Immature natural killer cell (primary cell): ENCODE measurements at places on chromosomes 13 and 19. TPM values are rescaled to one million over a fixed set of nuclear protein-coding genes. Genes with fewer than 3 reads are reported as not detected.

Gene PROZ
- not detected for polyA plus RNA-seq

Gene VN1R2
- polyA plus RNA-seq = not detected

Gene MBD3L2
- not detected for polyA plus RNA-seq

Gene CCDC70
- polyA plus RNA-seq = not detected

Gene MEIS3
- not detected for polyA plus RNA-seq

Gene CD33
- polyA plus RNA-seq = 17.4 TPM

Gene RFC3
- 3.0 TPM for polyA plus RNA-seq

Gene SAFB
- polyA plus RNA-seq = 103 TPM

Gene PCP2
- polyA plus RNA-seq = 0.58 TPM

Gene ECSIT
- polyA plus RNA-seq = 26.2 TPM

Gene ZNF85
- 7.5 TPM for polyA plus RNA-seq

Gene OR7A5
- not detected for polyA plus RNA-seq

Gene SUPT5H
- 30.5 TPM for polyA plus RNA-seq

Gene RNF17
- polyA plus RNA-seq = not detected

Gene FPR1
- polyA plus RNA-seq = 1.8 TPM

Gene FBXO27
- 0.48 TPM for polyA plus RNA-seq

Gene ATP12A
- polyA plus RNA-seq = not detected

Gene EDNRB
- polyA plus RNA-seq = not detected

Gene HAUS5
- polyA plus RNA-seq = 6.0 TPM

Gene KCNRG
- not detected for polyA plus RNA-seq

Gene HTR2A
- not detected for polyA plus RNA-seq

Gene SBK3
- not detected for polyA plus RNA-seq

Gene ZNF728
- not detected for polyA plus RNA-seq

Gene C1QTNF9B
- not detected for polyA plus RNA-seq

DNA sequence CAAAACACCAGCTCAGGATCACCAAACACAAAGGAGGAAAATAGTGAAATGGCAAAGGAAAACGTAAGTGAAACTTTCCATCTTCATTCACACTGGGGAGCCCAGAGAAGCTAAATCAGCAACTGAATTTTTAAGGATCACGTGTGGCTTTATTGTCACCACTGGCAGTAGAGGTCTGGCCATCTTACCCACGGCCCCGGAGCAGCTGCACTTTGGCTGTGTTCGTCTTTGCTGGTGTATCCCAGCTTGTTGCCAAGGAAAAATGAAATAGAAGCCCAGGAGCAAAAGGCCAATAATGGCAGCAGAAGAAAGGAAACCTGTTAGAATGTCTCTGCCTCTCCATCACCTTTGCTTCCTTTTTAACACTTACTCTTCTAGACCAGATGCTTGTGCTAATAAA, 274.7 kb downstream of the FOXO1 start:
- no peak for DNase-seq

- no peak for DNase-seq
These were observed 15.1 kb downstream of the CRTC1 start for GRCh38 chr19:18698321-18699167.

DNA sequence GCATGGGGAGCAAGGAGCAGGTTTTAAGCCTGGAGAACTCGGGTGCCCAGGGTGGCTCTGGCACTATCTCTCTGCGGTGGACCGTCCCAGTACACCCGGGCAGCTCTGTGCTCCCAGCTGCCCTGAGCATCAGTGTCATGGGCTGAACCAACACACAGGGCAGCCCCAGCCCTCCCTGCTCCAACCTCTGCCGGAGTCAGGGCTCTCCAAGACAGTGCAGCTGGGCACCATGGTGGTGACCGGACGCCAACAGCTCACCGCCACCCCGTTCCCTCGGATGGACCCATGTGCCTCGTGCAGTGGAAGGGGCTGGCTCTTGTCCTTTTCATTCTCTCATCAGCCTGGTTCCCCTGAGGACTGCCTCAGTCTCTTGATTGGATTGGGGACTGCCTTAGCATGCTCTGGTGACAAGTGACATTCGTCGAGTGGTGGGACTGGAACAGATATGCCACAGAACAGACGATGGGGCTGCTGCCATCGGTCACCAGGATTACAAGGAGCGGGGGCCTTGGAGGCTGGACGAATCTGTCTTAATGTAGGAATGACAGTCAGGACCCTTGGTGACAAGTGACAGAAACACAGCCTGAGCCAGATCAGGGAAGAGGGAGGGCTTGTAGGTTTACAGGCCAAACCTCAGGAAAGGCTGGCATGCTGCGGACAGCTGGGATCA, 25.7 kb upstream of the VSTM2B start:
- DNase-seq = no peak

DNA sequence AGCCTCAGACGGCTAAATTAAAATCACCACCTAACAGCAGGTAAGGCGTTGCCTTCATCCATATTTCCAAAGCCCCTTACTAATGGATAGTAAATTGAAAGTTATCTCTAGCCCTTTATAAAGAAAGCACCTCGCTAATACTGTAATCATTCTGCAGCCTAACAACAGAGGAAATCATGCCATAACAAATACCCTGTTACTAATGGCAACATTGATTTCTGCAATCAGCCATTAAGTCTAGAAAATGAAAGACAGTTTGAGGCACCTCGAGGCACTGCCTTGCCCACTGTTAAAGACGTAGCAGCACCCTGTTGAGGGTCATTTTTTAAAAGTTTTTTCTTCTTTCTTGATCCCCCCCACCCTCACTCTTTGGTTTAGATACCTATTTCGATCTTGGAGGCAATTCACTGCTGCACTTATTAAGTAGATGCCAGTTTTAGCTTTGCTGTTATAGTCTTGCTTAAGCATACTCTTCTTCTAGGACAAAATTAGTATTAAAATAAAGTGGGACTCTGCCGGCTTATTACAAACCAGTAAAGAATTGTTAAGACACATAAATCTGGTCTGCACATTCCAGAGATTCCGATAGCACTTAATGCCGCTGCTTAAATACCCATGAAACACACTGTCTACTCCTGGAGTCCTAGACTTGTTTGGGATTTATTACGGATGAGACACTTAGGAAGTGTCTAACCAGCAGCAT, 74.8 kb downstream of the ZNF536 start:
- no peak for DNase-seq

GRCh38 chr19:5247957-5248705, 92.5 kb downstream of the PTPRS start:
- no peak for DNase-seq

- DNase-seq = no peak
These were observed 2.2 kb upstream of the ADM5 start for GRCh38 chr19:49687150-49687549.

- no peak for DNase-seq
These were observed 16.2 kb downstream of the KRTDAP start for GRCh38 chr19:35474104-35474503.

DNA sequence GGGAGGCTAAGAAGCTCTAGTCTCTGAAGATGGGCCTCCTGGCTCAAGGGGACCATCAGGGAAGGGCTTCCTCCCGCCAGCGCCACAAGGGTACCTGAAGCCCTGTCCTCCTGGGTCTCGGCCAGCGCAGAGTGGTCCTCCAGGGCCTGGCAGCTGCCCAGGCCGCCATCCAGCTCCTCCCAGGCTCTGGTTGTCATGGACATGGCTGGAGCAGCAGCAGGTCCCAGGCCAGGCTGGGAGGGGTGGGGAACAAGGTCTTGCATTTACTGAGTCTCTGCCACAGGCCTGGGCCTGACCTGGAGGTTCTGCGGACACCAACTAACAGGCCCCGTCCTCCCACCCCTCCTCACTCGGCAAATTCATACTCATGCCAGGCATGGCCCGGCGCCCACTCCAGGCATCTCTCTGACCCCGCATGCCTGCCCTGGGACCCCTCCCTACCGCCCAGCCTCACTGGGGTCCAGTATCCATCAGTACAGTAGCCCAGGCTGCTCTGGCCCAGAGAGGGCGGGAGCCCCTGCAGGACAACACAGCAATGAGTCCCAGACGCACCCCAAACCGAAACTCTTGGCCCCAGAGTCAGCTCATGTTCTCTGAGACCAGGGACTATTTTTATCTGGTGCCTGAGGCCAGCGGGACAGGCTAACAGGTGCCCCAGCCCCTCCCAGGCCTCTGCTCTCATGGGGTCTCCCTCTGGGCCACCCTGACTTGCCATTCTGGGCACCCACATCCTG, 938 bp downstream of the JSRP1 start:
- no peak for DNase-seq

GRCh38 chr19:45768984-45769782, at the start of gene SIX5:
Gene SIX5, minus strand, starts transcription at chr19:45769252. Its CDS starts 408 bp downstream, at chr19:45768844.
- peak; percentile 97 for DNase-seq

DNA sequence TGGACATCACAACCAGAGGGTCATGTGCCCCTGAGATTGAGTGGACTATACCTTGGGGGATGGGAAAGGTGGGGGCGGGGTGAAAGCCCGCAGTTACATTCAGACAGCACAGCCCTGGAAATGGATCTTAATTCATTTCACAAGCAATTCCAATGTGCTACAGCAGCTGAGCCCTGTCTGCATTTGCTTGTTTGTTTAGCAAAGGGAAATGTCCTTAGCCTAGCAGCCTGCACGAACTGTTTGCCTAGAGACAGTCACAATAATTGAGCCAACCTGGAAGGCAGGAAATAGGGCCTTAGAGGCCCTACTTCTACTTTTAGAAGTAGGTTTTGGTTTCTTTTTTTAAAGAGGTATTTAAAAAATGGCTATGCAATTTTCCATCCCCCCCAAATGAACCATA, 177.3 kb upstream of the KL start:
- DNase-seq = no peak

- no peak for DNase-seq
These were observed 700 bp downstream of the ZNF816 start for GRCh38 chr19:52961981-52962380.

DNA sequence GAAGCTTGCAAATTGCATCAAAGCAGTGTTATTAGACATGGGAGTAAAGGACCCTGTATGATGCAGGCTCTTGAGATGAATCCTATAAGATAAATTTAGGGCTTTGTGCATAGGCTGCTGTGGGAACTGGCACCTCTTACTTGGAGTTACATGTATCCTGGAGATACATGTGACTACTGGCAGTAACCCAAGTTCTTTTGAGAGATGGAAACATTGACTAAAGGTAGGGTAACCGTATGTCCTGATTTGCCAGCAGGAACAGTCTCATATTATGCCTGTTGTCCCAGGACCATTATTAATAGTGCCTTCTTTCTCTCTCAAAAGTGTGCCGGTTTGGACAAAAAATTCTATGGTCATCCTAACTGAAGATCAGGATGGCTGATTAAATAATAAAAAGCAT, 195.4 kb downstream of the LACC1 start:
- no peak for DNase-seq

GRCh38 chr13:32059511-32059984, 28.0 kb downstream of the FRY start:
- DNase-seq = no peak

DNA sequence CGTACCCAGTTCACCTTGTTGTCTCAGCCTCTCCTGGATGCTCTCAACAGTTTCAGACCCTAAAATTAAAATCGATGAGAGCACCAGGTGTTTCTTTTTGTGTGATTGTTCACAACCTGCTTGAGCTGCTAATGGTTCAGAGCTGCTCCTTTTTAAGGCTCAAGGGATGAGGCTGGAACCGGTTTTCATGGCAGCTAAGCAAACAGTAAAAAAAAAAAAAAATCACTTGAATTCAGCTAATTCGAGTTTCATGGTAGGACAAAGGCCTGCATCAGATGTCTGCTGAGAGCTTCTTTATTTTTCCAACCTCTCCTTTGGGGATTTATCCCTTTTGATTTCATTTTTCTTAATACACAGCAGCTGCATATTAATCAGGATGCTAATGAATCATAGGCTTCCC, 6.5 kb downstream of the SYCE2 start:
- DNase-seq = no peak

GRCh38 chr13:27635266-27635665, 13.6 kb downstream of the POLR1D start:
- no peak for DNase-seq

GRCh38 chr13:25881971-25882451, 169.8 kb downstream of the SHISA2 start:
- no peak for DNase-seq

DNA sequence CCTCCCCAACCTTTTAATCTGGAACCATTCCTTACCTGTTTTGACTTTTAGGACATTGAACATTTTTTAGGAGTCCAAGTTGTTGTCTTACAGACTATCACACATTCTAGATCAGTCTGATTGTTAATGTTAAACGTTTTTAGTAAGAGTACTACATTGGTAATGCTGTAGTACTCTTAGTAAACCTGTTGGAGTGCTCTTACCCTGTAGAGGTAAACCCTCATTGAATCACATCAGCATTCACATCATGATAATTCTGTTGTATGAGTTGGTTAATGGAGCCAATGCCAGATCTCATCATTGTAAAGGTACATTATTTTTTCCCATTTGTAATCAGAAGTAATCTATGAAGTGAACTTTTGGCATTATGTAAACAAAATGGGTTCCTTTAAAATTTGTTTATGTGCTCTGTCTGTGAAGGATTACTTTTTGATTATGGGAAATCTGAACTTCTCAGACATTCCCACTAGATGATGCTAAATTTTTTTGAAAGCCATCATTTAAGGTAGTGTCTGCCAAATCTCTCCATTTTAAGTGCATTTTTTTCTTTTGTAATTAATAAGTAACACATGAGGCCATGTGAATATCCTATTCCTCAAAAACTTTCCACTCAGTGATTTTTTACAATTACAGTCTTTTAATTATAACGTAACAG, 55.2 kb downstream of the VWA8 start:
- no peak for DNase-seq

GRCh38 chr13:102907886-102908515, 62.2 kb downstream of the ERCC5 start:
- no peak for DNase-seq

GRCh38 chr13:46473806-46474205, 79.2 kb upstream of the LRCH1 start:
- no peak for DNase-seq

- no peak for DNase-seq
These were observed 542.1 kb downstream of the SLITRK1 start for GRCh38 chr13:83340170-83340569.

DNA sequence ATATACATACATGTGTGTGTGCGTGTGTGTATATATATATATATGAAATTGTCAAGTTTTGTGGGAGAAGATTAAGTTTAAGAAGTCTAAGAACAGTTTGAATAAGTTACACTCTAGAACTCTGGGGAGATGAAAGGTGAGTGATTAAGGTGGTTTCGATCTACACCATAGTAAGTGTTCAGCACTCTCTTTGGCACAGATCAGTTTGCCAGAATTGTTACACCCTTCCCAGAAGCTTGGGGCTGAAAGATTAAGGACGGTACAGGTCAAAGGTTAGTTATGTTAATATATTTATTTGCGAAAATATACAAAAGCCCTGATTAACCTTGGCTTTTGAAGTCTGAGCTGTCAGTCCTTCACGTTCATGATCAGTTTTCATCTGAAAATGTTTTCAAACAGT, 309.1 kb downstream of the KLF5 start:
- no peak for DNase-seq

- DNase-seq = no peak
These were observed 57.7 kb downstream of the ATP8A2 start for GRCh38 chr13:25429466-25429865.

- peak; percentile 65 for DNase-seq
These were observed 1395.8 kb downstream of the SLITRK5 start for GRCh38 chr13:89066868-89067466.

DNA sequence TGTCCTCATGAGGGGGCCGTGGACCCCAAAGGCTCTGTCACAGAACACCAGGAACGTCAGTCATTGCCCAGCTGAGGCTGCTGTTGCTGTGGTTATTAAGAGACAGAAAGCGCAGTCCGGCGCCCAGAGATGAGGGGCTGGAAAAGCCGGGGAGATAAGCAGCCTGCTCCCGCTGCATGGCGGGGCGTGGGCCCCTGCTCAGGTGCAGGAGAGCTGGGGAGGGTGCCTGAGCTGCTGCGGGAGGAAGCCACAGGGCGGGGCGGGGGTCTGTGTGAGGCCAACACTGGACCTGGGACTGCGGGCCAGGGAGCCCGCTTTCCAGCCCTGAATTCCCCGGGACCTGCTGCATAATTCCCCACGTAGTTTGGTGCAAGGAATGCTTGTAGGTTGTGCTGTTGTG, 11.3 kb downstream of the SOX1 start:
- DNase-seq = no peak
